Urothelium cell line (cell line): ENCODE measurements at places on chromosomes 6 and 20.

- no peak for DNase-seq
These were observed 4.6 kb upstream of the LSM14B start for GRCh38 chr20:62117658-62118057.

- no peak for DNase-seq
These were observed 379.0 kb downstream of the EPHA7 start for GRCh38 chr6:93040375-93040774.

DNA sequence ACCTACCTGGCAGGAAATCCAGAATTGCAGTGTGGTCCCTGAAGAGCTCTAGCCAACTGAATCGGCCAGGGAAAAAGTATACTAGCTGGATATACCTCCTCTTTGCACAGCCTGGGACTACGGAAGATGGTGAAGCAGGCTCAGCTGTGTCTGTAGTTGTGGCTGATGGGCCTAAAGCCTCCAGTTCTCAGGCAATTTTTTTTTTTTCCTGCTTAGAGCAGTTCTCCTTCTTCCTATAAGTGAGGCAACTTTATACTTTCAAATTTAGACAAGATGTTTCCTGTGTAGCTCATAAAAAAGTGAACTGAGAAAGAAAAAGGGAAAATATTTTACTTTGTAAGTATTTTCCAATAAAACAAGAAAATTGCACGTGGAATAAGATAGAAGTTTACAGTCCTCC is 172.9 kb downstream of the CARMIL1 start:
- DNase-seq, result no peak

DNA sequence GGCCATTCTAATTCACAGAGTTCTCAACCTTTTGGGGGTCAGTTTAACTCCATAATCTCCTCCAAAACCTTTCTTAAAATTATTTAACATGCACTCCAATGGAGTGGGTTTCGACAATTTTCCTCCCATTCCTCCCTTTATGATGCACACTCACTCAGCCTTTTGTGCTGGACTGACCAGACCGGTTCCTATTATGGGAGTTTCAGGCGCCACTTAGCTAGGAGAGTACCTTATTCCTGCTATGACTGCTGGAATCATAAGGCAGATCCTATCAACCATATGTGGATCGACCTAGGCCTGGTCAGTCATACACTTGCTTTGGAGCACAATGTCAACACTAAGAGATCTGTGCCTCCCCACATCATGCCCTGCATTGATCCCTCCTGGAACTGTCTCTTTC is 63.9 kb upstream of the MOCS1 start:
- no peak for DNase-seq

DNA sequence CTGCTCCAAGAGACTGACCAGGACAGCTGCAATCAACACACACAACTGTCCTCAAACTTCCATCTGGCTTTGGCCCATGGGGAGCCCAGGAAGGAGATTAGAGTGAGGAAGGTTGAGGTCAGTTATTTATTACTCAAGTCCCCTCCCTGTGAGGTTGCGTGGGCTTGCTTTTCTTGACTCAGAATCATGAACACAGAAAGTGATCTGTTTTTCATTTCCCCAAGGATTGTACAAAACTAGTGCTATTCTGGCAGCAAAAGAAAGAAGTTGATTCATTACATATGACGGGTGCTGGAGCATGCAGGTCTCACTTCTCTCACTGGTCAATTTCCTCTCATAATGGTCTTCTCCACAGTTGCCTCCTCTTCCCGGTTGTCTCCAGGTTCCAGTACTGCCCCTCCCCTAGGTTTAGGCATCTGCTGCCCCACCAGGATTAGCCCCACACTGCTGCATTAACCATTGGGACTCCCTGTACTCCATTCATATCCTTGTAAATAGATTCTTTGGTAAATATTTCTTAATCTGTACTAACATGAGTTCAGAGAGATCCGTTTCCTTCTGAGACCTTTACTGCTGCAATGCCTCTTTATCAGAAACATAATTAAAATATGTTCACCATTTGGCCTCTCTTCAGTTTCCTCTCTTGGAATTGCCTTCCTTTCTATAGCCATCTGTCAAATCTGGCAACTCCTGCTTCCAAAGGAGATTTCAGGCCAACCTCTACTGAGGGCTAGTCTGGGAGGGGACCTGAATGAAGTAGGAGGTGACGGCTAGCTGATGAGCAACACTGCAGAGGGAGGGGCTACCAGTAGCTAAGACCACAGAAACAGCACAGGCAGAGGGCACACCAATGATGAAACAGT is 888.8 kb downstream of the QKI start:
- no peak for DNase-seq

DNA sequence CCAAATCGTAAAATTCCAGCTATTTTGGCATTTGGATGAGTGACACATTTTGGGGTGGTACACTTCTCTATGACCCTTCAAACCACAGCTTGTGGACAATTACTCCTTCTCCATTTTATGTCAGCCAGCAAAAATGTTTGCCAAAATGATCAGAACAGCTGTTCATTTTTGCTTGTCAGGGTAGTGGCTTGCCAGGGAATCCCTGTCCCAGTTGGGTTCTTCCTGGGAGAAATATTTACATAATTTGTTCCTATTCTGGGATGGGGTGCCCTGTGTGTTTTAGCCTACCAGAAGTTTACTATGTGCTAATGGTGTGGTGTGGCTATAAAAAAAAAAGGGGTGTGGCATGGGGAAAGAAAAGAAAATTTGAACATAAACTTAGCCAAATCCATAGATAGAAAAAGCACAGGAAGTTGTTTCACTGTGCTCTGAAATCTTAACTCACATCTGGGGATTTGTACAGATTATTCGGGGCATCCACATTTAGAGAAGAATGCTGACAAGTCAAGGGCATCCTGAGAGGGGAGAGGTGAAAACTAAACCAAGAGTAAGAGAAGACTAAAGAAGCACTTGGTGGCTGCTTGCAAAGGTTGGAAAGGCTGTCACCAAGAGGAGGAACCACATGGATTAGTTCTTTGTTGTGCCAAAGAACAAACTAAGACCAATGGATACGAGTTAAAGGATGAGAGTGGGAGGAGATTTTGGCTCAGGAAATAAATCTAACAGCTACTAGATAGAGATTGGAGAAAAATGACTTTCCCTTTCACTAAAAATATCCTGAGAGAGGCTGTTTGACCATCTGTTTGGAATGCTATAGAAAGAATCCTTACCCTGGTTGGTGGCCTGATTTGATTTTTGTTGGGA is 55.2 kb upstream of the RBM24 start:
- no peak for DNase-seq

- no peak for DNase-seq
These were observed 173.1 kb downstream of the CLVS2 start for GRCh38 chr6:123168892-123169773.

DNA sequence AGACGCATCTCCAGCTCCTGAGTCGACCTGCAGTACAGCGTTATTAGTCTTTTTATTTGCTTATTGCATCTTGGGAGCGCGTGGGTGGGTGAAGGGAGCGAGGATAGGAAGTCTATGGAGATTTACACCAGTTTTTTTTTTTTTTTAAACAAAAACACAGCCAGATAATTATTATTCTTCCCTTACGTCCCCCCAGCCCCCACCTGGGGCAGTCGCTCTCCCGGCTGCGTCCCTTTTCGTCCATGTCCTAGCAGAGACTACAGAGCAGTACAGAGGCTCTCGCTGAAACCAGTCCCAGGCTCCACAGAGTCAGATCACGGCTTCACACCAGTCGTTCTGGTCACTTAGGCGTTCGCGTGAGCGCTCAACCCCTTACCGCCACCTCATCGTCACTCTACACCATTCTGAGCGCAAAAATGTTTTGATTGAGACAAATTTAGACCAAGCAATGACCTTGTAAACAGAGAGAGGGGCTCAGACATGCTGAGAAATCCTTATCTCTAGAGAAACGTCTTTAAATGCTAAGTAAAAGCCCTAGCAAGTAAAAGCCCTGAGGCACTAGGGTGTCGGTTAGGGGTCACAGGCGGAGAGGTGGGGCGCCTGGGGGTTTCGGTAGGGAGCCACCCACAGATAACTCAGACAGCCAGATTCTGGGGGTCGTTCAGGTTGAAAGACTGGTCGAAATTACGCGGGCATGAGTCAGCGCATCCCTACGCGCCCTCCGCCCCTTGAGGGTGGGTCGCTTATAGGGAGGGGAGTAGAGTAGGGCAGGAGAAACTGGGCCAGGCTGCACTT is 975 bp upstream of the PPT2 start:
- no peak for DNase-seq

DNA sequence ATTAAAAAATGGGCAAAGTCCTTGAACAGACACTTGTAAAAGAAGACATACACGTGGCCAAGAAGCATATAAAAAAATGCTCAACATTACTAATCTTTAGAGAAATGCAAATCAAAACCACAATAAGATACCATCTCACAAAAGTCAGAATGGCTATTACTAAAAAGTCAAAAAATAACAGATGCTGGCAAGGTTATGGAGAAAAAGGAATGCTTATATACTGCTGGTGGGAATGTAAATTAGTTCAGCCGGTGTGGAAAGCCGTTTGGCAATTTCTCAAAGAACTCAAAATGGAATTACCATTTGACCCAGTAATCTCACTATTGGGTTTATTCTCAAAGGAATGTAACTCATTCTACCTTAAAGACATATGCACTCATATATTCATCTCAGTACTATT is 166.6 kb downstream of the KHDC1L start:
- DNase-seq, result no peak

- DNase-seq, result no peak
These were observed 559.6 kb downstream of the RFPL4B start for GRCh38 chr6:112906726-112907125.

DNA sequence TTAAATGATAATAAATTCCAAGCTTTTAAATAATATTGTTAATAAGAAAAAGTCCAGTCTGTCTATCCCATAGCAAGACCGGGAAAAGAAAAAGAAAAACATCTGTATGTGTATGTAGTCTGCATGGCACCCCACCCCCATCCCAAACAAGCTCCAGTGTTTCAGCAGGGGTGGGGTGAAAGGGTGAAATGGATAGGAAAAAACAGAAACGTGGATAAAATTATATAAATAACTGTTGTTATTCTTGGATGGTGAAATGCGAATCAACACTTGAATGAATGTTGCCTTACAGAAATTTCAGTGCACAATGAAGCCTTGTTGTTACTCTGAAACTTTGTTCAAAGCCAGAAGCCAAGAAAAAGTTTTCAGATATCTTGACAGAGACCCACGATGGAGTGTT is 31.4 kb downstream of the HAO1 start:
- DNase-seq, result no peak

GRCh38 chr20:45019027-45019761 is 52.9 kb downstream of the STK4 start:
- DNase-seq, result no peak

- DNase-seq, result no peak
These were observed at the start of gene CCHCR1 for GRCh38 chr6:31157513-31158139. Gene CCHCR1, minus strand, starts transcription at chr6:31157802. Its CDS starts 202 bp downstream, at chr6:31157600.

DNA sequence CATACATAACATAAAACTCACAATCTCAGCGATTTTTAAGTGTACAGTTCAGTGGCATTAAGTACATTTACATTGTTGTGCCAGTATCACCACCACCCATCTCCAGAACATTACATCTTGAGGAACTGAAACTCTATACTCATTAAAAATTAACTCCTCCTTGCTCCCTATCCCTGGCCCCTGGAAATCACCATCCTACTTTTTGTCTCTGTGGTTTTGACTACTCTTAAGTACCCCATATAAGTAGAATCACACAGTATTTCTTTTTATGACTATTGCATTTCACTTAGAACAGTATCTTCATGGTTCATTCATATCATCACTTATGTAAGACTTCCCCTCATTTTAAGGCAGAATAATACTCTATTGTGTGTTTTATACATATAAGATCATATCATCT is 1108.1 kb downstream of the GRIK2 start:
- DNase-seq, result no peak
